ENCODE measurements at places on chromosomes 16 and 17.
A peak's percentile ranks its signal among the peaks of the same experiment; 100 is the strongest.

GRCh38 chr17:60139438-60140285 is 10.1 kb upstream of the CA4 start:
- no peak for DNase-seq

DNA sequence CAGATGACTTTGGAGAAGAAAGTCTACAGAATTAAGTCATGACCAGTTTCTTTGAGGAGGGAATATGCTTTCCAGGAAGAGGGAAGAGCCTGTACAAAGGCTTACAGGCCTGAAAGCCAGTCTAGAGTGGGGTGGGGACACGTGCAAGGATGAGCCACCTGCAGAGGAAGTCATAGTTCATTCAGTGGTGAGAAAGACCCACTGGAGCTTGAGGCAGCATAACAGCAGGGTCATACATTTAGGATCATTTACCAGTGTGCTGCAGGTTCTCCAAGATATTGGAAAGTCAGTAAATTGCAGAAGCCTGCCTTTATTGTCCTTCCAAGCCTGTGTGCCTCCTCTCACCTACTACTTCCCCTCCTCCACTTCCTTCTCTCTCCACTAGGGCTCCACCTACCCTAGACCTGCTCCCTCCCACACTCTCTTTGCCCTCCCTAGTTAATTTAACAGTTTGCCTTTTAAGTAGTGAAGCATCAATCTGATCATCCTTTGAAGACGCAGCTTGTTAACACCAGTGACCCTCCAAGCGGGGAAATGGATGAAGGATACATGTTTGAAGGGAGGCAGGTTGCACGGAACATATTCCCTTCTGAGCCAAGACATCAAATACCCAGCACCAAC is 40.2 kb downstream of the CDRT15 start:
- no peak for DNase-seq

- DNase-seq, result peak; percentile 55
Observed at GRCh38 chr17:16465861-16466338, 26.1 kb downstream of the LRRC75A start.

- DNase-seq, result no peak
Observed at GRCh38 chr16:55703003-55704001, 47.5 kb downstream of the SLC6A2 start.

DNA sequence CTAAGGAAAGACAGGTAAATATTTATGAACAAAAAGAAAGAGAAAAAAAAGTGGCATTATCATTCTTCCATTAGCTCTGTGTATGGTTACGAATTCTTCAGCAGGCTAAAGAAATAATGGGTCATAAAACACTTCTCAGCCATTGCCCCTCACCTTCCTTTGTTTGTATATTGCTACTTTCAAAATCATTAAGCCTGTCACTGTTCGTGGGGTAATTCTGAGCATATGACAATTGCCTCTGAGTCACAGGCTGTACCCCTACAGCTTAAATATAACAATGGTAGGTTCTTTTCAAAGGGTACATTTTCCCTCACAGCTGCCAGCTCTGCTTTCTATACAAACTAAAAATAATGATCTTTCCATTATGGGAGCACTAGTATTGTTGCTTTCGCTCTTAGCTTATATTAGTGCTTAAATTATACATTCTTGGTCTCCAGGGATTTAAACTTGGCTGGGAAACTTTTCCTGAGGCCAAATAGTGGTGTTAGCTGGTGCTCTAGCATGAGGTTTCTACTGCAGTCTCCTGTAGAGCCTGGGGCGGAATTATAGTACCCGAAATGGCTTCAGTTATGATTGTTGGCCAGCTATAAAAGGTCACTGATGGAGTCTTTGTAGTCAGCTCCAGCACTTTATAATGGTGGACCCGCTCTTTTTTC is 74.7 kb upstream of the CDH11 start:
- no peak for DNase-seq

DNA sequence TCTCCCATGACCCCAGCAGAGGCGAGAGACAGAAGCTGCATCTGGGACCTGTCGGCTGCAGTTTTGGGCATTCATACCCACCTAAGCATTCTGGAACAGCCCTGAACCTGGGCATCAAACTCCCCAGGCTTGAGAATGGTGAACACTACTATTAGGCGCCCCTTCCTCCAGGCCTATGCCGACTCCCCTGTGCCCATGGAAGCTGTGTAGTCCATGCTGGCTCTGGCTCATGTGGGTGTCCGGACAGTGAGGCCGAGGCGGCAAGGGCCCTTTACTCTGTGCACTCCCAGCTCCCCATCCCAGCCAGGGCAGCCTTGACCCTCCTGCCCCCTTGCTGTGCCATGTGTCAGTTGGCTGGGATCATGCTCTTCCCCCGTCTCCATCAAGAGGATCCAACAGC is 89.0 kb upstream of the TOB1 start:
- no peak for DNase-seq

- DNase-seq, result no peak
Observed at GRCh38 chr17:42537156-42537805, 1.2 kb downstream of the NAGLU start.

DNA sequence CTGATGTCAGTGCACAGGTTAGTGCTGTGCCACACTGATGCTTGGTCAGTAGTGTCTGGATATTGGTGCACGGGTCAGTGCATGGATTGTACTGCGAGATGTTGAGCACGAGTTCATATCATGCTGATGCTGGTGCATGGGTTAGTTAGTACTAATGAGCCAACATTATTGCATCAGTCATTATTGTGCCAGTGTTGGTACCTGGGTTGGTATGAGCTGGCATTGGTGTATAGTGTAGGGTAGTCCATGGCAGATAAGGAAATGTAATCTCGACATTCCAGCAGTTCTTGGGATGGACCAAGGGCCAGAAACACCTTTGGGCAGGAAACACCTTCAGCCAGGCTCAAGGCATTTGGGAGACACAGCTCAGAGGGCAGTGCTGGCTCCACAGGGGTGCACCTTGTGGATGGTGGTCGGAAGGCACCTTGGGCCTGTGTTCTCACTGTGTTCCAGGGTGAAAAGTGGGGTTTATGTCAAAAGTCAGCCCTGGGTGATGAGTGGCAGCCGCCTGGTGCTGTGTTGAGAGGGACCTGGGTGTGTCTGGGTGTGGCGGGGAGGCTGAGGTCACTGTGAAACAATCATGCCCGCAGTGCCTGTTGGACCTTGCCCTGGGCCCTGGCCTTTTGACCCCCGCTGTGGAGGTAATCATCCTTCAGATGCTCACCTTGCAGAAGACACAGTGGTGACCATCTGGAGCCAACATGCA is 100.7 kb upstream of the ZNF469 start:
- DNase-seq, result no peak

DNA sequence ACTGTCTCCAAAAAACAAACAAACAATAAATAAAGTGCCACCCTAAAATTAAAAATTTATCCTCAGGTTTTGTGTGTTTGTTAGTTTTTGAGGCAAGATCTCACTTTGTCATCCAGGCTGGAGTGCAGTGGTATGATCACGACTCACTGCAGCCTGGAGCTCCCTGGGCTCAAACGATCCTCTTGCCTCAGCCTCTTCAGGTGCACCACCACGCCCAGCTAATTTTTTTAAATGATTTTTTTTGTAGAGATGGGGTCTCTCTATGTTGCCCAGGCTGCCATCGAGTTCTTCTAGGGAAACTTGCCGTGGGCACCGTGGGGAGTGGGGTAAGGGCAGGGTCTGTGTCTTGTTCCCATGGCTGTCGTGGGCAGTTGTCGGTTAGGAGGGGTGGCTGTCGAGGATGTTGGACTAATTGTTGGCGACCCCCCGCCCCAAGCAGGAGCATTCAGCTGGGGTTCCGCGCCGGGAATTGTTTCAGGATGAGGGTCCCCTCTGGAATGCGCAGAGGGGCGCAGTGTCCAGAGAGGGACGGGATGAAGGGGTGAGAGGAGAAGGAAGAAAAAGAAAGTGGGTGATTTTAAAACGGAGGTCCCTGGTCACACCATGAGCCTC is 1.1 kb upstream of the RNF213 start:
- DNase-seq, result no peak

- no peak for DNase-seq
Observed at GRCh38 chr17:65072660-65073071, 16.1 kb upstream of the GNA13 start.

DNA sequence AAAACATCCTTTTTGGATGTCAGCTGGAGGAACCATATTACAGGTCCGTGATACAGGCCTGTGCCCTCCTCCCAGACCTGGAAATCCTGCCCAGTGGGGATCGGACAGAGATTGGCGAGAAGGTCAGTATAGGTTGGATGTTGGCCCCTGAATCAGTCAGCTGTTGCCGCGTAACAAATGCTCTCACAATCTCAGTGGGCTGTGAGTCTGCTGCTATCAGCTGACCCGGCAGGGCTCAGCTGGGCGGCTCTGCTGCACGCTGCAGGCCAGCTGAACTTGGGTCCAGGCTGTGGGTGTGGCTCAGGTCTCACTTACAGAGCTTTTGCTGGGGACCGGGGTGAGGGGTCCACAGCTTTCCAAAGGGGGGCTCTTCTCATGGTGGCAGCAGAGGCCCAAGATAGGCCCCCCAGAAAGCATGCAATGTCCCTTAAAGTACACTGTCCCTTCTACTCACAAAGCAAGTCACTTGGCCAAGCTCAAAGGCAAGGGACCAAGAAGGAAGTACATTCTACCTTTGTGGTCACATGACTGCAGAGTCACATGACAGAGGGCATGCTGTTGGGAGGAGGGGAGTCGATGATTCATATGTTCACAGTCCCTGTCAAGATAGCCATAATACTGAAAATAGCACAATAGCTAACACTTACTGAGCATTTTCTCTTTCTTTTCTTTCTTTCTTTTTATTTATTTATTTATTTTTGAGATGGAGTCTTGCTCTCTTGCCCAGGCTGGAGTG is 134.2 kb downstream of the ABCC1 start:
- DNase-seq, result no peak

DNA sequence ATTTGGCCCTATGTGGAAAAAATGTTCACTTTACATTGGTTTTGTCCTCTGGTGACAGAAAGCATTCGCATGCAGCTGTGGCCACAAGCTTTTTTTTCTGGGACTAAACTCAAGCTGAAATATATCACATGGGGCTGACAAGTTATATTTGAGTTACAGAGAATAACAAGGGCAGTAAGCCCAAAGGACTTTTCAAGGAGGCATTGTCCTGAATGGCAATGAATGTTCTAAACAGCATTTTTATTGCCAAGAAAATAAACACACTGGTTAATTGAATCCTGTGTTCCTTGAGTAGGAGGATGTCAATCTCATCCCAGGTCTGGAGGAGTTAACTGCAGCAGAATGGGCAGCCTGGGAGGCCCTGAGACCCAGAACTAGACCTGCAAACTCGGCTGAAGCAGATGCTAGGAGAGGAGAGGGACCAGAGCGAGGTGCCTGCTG is 114.5 kb downstream of the COPRS start:
- DNase-seq, result no peak

GRCh38 chr16:87593710-87594258 is 8.5 kb upstream of the JPH3 start:
- no peak for DNase-seq

DNA sequence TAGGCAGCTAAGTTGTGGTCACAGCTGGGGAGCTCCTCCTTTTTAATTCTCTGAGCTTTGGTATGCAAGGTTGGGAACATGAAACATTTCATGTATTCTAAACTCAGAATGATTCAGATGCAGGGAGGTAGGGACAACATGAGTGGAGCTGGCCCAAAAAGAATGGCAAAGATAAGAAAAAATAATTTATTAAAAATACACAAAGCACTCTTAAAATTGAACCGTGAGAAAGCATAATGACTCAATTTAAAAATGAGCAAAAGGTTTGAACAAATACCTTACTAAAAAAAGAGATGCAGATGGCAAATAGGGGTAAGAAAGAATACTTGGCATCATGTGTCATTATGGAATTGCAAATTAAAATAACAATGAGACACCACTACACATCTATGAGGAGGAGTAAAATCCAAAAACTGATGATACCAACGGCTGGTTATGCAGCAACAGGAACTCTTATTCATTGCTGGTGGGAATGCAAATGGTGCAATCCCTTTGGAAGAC is 175.6 kb upstream of the IRX3 start:
- DNase-seq, result no peak

- DNase-seq, result peak; percentile 29
Observed at GRCh38 chr17:43169561-43170139, 1.4 kb upstream of the NBR1 start.

DNA sequence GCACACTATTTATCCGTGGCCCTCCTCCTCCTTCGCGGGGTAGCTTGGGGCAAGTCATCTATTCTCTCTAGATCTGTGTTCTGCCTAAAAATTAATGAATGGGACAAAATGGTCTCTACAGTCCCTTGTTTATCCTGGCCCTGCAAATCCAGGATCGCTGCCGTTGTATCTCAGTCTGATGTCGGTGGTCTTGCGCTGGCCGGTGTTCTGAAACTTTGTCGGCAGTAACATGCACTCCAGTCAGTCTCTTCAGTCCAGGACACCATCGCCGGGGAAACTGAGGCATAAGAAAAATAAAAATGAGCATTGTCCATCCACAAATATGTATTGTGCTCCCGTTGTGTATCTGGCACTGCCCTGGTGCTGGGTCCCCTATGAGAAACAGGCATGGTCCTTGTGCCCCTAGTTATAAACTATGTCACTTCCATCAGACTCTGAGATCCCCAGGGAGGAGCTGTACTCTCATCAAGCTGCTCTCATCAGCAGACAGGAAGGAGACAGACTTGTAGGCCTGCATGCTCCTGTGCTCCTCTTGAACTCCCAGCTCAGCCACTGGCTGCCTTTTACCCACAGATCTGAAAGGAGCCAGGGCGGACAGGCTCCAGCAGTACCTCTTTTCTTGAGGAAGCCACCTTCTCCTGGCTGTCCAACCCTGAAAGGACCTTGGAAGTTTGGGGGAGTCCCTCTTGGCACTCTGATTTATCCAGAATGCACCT is 13.7 kb upstream of the CA4 start:
- no peak for DNase-seq

- DNase-seq, result no peak
Observed at GRCh38 chr16:76311260-76311659, 34.1 kb downstream of the CNTNAP4 start.

- no peak for DNase-seq
Observed at GRCh38 chr16:31402687-31403086, 9.6 kb downstream of the ITGAD start.

DNA sequence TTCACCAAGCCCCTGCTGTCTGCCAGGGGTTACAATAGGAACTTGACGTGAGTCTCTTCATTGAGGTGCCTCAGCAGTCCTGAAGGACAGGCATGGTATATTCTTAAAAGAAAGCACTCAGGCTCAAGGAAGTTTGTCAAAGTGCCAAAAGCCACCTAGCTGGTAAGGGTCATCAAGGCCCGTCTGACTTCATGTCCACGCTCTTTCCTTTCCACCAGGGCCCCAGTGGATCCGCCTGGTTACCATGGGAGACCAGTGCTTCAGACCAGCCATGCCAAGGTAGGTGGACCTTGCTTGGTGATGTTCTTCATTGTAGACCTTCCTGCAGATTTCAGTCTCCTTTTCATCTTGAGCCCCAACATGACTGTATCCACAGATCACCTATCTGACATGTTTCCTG is 27.6 kb upstream of the CCL1 start:
- DNase-seq, result no peak

DNA sequence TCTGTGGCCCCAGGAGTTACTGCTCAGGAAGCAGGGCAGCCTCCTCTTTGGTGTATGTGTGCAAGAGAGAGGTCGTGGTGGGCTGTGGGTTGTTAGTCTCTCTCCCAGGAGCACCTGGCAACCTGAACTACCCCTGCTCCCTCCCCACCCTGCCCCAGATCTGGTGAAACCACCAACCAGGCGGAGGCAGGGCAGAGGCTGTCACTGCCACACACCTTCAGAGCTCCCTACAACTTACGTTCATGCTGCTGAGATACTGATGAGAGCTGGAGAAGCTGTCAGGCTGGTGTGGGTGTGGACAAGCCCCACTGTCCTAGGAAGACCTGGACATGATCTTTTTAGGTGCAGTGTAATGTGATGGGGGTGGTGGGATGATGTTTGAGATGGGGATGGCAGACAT is 24.3 kb downstream of the GOSR2 start:
- no peak for DNase-seq

- no peak for DNase-seq
Observed at GRCh38 chr17:41814195-41814594, 1.4 kb downstream of the FKBP10 start.

GRCh38 chr16:89574681-89575246 is 794 bp upstream of the CPNE7 start:
- no peak for DNase-seq

Measured in NCI-H2029 (cell line).